ENCODE measurements at places on chromosomes 2 and 18.

- no peak for DNase-seq
These were observed 70.4 kb upstream of the DNER start for GRCh38 chr2:229784791-229785190.

DNA sequence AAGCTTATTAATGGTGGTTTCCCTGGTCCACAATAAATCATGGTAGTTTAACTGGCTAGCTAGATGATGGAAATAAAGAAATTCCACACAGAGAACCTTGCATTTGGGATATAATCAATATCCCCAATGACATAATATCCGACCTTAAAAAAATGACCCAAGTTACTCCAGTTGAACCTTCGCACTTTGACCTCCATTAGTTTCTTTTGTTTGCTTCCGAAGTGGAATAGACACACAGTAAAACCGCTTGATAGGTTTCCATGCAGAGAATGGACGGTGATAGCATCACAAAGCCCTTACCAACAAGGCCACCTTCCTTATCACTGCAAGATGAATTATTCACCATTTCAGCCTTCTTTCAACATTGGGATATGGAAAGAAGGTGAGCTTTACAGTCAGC lies 1966.1 kb upstream of the CELF4 start:
- DNase-seq, result no peak

DNA sequence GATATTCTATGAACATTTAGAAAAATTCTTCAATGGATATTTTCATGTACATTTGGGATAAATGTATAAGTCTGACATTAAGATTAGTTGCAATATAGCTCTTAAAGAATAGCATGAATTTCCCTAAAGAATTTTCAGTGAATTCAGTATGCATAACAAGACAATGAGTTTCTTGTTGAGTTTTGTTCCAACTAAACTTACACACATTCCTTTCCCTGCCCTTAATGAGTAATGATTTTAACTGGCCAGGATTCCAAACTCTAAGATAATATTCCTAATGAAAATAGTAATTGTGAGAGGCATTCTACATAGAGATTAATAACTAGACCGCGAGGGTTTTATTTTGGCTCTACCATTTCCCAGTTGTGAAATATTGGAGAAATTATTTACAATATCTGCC lies 390.3 kb upstream of the GALNT5 start:
- no peak for DNase-seq

GRCh38 chr2:171430516-171431410 lies 3.0 kb downstream of the METTL8 start:
- no peak for DNase-seq

GRCh38 chr2:99836690-99837605 lies 305.4 kb downstream of the AFF3 start:
- no peak for DNase-seq

GRCh38 chr2:124323321-124323720 lies 298.2 kb downstream of the CNTNAP5 start:
- no peak for DNase-seq

GRCh38 chr2:202848813-202849212 lies 22.8 kb downstream of the ICA1L start:
- no peak for DNase-seq

- no peak for DNase-seq
These were observed 88.5 kb downstream of the SH3RF3 start for GRCh38 chr2:109217362-109218086.

- no peak for DNase-seq
These were observed 174.5 kb upstream of the ZEB2 start for GRCh38 chr2:144694456-144694855.

GRCh38 chr2:68365087-68365486 lies at the start of gene PLEK:
PLEK (plus strand) TSS chr2:68365282; CDS start chr2:68365352, 70 bp downstream.
- DNase-seq, result peak; percentile 30

DNA sequence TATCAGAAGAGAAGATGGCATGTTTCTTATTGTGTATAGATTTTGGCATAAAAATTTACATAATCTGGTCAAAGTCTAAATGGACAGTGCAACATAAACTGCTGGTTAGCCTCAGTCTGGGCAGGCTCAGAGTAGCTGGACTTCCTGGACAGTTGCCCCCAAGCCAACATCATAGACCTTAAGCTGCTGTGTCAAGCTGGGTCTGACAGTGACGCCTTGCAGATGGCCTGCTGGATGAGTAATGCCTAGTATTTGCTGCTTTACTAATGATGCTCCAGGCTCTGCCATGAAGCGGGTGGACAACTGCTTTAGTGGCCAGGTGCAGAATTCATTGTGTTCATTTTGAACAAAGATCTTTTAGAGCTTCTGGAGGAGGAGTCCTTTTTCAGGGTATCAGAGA lies 603.7 kb upstream of the ZEB2 start:
- no peak for DNase-seq

GRCh38 chr2:181977661-181978350 lies 7.8 kb upstream of the PPP1R1C start:
- no peak for DNase-seq

DNA sequence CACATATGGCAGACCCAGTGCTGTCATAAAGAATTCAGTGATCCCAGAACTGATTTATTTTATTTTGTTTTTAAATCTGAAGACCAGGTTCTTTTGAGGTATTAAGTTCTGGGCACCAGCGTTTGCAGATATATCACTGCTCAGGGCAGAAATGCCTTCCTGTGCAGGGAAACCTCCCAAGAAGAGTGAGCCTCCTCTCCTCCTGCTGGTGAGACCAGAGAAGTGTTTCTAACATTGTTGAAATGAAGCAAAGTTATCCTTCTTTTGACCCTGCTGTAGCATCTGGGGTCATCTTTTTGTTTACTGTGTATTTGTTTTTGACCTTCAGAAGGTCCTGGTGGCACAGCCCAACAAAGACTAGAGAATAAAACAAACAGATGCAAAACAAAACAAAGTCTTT lies 94.0 kb downstream of the AQP4 start:
- DNase-seq, result no peak

DNA sequence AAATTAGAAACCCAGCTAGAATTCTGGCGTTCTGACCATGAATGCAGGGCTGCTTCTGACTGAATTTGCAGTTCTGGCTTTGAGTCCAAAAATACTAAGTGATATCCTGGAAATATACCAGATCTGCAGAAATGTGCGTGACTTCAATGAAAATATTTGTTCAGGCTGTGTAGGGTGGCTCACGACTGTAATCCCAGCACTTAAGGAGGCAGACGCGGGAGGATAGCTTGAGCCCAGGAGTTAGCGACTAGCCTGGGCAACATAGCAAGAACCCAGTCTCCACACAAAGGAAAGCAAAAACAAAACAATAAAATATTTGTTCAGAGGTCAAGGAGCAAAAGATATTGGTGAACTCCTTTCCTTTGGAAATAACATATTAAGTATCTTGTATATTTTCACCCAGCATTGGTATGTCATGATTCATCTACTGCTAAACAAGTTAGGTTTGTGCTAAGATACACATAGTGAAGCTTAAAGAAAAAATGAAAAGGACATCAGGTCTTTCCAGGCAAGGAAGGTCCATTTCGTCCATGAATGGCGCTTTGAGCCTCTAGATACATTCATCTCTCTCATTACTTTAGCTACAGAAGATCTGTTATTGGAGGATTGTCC lies 239.2 kb downstream of the CMPK2 start:
- no peak for DNase-seq
